ENCODE measurements at places on chromosomes 12 and 14. TPM values are rescaled to one million over a fixed set of nuclear protein-coding genes. Genes with fewer than 3 reads are reported as not detected.
A peak's percentile ranks its signal among the peaks of the same experiment; 100 is the strongest.

GRCh38 chr12:27236498-27236897 lies 7.6 kb upstream of the STK38L start:
- no peak for DNase-seq

- peak; percentile 82 for DNase-seq
These were observed 18.7 kb downstream of the PKP2 start for GRCh38 chr12:32877601-32878459.

DNA sequence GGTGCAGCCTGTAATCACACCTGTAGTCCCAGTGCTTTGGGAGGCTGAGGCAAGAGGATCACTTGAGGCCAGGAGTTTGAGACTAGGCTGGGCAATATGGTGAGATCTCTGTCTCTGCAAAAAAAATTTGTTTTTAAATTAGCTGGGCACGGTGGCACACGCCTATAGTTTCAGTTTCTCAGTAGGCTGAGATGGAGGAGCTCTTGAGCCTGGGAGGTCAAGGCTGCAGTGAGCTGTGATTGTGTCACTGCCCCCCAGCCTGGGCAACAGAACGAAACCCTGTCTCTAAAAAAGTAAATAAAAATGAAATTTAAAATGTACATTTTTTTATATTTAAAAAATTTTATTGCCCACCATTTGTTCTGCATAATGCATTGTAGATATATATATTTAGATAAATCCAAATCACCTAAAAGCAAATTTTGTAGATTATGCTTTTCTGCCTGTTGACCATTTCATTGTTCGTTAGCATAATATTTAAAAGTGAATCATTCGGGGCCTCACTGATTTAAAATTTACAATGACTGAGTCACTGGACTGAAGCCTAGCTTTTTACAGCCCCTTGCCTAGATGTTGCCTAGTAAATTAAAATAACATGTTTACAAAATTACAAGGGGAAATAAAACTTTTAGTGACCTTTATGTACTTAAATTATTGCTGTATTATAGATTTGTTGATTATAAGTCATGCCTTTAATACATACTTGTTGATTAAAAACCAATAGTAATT lies 87.9 kb downstream of the USP15 start:
- DNase-seq = no peak

DNA sequence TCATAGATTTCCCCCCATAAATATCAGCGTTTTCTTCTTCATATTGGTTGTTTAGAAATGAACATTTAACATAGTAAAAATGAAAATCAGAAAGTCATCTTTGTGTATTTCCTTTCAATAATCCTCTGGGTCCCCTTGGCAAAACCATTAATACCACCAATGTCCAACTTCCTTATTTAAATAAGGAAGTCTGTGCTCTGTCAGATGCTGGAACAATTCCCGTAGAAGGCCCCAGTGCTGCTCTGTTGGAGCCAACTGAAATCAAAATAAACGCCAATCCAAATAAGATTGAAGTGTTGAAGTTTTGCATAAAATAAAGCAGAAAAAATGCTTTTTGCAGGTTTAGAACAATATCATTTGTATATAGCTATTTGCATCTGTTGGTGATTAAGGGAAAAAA lies 93.1 kb downstream of the PPM1H start:
- peak; percentile 24 for DNase-seq

GRCh38 chr12:54629925-54630324 lies 4.8 kb downstream of the LACRT start:
- no peak for DNase-seq

DNA sequence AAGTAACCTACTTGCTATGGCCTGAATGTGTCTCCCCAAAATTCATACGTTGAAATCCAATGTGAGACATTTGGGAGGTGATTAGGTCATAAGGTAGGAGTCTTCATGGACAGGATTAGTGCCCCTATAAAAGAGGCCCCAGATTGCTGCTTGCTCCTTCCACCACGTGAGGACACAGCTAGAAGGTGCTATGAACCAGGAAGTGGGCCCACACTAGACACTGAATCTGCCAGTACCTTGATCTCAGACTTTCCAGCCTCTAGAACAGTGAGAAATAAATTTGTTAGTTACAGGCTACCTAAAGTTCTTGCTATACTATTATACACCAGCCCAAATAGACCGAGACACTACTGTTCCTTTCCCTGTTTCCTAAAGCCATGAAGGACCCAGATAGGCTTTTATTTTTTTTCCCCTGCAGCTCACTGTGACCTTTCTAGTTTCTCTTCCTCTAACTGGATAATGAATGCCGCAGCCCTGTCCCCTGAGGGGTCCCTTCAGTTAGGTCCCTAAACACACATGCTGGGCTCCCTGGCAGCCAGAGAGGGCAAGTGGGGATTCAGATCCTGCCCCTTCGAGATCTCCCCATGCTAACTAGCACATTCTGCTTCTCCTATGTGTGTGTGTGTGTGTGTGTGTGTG lies 19.3 kb downstream of the SLC25A3 start:
- DNase-seq = no peak

- no peak for DNase-seq
These were observed 54.9 kb downstream of the SLC16A7 start for GRCh38 chr12:59650588-59651228.

DNA sequence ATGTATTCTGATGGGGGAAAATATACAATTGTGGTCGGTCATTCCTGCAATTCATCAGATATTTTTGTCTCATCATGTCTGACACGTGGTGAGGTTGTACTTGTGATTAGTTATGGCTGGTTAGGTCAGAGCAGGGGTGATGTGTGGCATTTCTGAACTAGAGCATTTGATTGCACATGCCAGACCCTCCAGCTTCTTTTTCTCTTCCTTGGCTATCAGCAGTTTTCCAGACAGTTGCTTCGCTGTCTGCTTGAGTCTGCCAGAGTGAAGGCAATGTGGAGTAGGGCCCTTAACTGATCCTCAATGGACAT lies 25.9 kb downstream of the TMEM117 start:
- DNase-seq = no peak

- no peak for DNase-seq
These were observed 6.1 kb downstream of the CHD8 start for GRCh38 chr14:21449899-21450216.

DNA sequence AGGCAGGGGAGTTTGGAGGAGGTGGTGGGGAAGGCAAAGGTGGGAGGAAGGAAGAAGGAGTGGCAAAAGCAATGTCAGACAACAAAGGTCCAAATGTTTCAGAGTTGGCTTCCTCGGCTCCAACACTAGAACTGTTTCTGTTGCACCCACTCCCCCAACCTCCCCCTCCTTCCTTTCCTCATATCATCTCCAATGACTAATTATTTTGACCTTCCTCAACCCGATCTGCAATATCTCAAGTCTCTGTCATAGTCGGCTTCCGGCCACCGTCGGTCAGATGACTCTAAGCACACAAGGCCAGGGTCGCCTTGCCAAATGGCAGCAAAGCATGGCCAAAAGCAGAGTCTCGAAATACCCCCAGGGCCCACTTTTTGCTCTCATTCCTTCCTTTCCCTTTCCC lies 637.0 kb upstream of the TBX3 start:
- peak; percentile 35 for DNase-seq

DNA sequence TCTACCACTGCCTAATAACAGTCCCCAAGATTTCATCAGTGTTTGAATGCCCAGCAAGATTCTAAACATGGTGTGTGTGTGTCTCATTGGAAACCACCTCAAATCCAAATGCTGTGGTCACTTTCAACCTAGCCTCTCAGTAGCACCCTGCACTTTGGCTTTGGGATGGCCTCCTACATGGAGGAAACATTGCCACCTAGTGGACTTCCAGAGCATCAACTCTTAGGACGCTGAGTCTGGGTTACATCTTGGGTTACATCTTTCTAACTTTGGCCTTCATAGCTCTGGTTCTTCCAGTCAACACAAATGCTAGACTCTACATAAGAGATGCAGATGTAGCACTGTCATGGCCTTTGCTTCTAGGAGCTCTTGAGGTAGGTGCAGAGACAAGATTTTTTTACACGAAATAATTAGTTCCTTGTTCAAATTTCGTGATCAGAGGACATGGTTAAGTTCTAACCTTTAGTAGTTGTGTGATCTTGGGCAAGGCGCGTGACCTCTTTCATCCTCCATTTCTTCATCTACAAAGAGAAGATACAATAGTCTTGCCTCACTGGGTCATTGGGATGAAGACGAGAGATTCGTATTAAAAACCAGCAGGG lies 113.5 kb upstream of the VASH1 start:
- DNase-seq = no peak

DNA sequence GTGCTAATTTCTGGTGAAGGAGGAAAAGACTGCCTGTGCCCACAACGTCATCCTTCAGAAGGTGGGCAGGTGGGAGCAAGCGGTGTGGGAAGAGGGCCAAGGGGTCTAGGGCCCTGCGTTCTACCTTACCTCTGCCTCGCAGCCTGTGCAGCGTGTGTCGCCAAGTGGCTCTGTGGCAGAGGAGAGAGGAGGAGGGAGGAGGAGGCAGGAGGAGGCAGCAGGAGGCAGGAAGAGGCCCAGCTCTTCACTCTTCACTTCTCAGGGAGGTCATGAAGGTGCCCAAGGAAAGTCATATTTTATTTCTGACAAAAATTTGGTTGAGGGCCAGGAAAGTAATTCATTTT lies 177.9 kb downstream of the MYRFL start:
- DNase-seq = no peak

DNA sequence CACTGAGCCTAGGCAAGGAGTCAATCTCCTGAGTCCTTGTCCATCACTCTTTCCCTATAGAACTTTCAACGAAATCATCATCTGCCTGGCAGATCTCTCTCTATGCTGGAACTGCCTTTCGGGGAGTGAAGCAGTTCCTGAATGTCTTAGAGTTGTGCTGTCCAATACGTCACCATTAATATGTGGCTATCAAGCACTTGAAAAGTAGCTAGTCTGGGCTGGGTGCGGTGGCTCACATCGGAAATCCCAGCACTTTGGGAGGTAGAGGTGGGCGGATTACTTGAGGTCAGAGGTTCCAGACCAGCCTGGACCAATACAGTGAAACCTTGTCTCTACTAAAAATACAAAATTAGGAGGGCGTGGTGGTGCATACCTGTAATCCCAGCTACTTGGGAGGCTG lies 35.1 kb downstream of the NRDE2 start:
- no peak for DNase-seq

- peak; percentile 39 for DNase-seq
These were observed 59.1 kb downstream of the FBXW8 start for GRCh38 chr12:116969615-116970585.

GRCh38 chr12:60872850-60873713 lies 1277.3 kb downstream of the SLC16A7 start:
- DNase-seq = no peak

DNA sequence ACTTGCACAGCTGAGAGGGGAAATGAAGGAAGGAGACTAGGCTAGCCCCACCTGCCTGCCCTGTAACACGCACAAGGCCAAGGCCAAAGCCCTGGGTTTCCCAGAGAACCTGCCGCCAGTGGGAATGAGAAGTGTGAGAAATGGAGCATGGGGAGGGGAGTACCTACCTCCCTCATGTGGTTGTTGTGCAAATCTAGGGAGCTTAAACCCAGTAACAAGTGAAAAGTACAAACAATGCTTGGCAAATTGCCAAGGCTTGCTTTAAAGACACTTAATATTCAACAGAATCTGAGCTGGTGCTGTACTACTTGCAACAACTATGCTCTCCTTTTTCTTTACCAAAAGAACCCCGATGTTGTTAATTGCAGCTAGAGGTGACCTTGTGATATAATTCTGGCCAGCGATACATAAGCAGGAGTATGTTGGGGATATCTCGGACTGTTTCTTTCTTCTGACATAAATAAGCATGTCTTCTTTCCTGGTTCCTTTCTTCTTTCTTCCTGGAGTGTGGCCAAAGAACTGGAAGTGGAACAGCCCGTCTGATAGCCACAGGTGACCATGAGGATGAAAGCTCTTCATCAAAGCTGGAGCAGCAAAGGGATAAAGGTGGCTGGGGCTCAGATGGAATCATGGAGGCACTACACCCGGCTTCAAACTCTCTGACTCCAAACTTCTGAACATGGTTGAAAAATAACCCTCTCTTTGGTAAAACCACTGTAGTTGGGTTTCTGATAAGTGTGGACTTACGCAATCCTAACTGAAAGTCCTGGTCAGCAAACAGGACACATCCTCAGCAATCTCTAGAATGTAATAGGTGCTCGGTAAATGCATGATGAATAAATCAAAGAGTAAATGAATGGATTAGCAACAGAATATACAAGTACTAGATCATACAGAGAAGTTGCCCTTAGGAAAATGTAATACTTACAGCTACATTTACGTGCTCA lies 207.9 kb downstream of the NUAK1 start:
- DNase-seq = no peak

GRCh38 chr14:103517721-103518421 lies 4.8 kb downstream of the CKB start:
- DNase-seq = no peak

- DNase-seq = no peak
These were observed 3.3 kb downstream of the CNOT2 start for GRCh38 chr12:70246580-70246979.

DNA sequence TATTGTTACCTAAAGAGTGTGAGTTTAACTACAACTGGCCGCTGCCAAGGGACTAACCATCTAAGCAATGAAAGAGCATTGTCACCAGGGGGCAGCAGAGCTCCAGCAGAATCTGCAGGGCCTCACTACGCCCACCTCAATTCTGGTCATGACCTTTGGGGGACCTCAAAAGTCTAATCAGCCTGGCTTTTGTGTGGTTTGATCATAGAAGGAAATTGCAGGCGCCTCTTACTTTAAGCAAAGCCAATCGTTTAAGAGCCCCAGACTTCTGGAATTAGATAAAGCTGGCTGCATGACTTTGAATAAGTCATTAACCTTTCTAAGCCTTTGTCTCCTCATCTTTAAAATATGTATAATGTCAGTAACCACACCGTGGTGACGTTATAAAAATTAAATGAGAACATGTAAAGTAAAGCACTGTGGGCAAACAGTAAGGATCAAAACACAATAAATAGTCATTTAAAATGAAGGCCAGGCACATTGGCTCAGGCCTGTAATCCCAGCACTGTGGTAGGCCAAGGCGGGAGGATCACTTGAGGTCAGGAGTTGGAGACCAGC lies 58.6 kb downstream of the TBX3 start:
- DNase-seq = peak; percentile 10

GRCh38 chr14:22610931-22611330 lies 12.8 kb downstream of the ABHD4 start:
- DNase-seq = no peak

DNA sequence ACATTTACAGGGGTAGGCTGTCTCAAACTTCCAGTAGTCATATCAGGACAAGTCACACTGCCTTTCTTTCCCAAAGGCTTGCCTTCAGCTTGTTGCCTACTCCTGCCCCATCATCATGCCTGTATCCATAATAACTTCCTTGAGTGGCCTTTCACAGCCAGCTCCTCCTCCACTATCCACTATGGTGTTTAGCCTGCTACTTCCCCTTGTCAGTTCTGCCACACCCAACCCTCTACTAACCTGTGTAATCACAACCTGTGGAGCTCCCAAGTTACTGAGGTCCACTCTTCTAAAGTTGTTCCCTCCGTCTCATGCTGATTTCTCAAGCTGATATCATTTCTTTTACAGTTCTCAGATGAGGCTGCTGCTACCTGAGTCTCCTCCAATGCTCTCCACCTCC lies 159.9 kb downstream of the BMP4 start:
- DNase-seq = no peak

TMCC3 gene
- 2.6 TPM for total RNA-seq

CLEC6A gene
- not detected for total RNA-seq

TTC9 gene
- 2.9 TPM for total RNA-seq

ADSS1 gene
- 206 TPM for total RNA-seq

PLEKHD1 gene
- total RNA-seq = not detected

LMO3 gene
- 0.19 TPM for total RNA-seq

GPR65 gene
- total RNA-seq = 0.35 TPM

CELA1 gene
- total RNA-seq = not detected

C1RL gene
- 27.1 TPM for total RNA-seq

SLCO1C1 gene
- total RNA-seq = 7.2 TPM

Data from heart left ventricle (tissue), 16 donors.